Thymus (tissue), 14 donors: ENCODE measurements at places on chromosomes 12 and 14. TPM values are rescaled to one million over a fixed set of nuclear protein-coding genes. Genes with fewer than 3 reads are reported as not detected.

Gene PLD4
- 5.5 TPM for total RNA-seq

Gene SLC39A5
- total RNA-seq, result 0.24 TPM

Gene EFCAB11
- total RNA-seq, result 7.6 TPM

Gene AKAP3
- total RNA-seq, result 0.76 TPM

Gene FBLN5
- total RNA-seq, result 32.2 TPM

Gene CFAP54
- 0.28 TPM for total RNA-seq

Gene FITM1
- 0.80 TPM for total RNA-seq

Gene NABP2
- 21.6 TPM for total RNA-seq

GRCh38 chr12:20259786-20260185 is 108.6 kb upstream of the PDE3A start:
- DNase-seq, result no peak

DNA sequence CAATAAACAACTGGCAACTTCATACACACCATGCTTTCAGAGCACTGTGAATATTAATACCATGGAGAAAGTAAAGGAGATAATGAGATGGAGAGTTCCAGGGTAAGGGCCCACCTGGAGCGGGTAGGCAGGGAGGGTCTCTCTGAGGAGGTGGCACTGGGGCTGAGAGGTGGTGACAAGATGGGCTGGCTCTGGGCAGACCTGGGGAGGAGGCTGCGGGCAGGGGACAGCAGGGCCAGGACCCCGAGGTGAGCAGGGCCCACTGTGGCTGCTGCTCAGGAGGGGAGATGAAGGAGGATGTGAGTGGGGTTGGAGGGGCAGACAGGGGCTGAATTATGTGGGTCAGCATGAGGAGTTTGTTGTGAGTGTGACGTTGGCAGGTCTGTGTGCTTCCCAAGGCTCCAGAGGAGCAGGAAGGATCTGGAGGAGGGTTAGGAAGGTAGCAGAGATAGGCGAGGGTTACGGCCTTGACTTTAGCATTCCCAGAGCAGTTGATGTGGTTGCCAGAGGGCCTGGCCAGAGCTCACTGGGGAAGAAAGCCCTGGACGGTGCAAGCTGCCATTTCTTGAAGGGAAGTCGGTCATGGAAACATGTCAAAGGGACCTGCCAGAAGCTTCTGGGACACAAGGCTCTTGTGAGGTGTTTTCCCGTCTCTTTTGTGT is 88.2 kb downstream of the CACNA1C start:
- DNase-seq, result no peak

- no peak for DNase-seq
Measured at GRCh38 chr12:39357041-39357440, 85.9 kb downstream of the KIF21A start.

GRCh38 chr12:104866291-104866690 is 91.8 kb downstream of the SLC41A2 start:
- DNase-seq, result no peak

GRCh38 chr14:78335531-78335930 is 165.4 kb downstream of the NRXN3 start:
- no peak for DNase-seq

- DNase-seq, result no peak
Measured at GRCh38 chr14:100849115-100849781, 23.3 kb downstream of the MEG3 start.

DNA sequence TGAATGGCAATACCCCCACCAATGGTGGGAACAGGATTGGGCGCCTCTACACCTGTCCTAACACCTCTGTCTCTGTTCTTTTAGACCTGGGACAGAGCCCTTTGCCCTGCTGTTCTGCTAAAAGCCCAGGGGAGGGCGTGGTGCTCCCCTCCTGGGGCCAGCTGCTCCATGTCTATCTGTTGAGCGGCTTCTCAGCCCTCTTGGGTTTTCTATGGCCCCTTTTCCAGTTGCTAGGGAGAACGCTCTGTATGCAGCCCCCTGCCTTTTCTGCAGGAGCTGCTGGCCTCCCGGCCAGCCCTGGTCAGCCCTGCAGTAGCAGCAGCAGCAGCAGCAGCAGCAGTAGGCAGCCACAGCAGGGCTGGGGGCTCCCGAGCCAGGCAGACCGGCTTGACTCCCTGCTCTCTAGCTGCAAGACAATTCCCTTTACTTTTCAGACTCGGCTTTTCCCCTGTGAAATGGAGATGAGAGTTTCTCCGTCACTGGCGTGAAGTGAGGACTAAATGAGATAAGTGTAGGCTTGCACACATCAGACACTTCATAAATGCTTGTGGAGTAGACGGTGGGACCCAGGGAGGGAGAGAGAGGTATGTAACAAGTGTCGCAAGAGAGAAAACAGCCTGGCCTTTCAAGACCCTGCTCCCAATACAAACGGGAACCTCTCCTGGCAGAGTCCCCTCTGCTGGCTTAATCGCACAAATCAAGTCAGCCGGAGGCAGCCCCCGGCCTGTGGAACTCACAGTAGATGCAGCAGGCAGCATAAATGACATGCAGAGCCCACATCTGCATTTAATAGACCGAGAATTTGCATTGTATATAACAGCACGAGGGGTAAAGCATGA is 1.0 kb downstream of the RTL1 start:
- DNase-seq, result no peak

- no peak for DNase-seq
Measured at GRCh38 chr12:111209811-111210210, 159.1 kb downstream of the PHETA1 start.

DNA sequence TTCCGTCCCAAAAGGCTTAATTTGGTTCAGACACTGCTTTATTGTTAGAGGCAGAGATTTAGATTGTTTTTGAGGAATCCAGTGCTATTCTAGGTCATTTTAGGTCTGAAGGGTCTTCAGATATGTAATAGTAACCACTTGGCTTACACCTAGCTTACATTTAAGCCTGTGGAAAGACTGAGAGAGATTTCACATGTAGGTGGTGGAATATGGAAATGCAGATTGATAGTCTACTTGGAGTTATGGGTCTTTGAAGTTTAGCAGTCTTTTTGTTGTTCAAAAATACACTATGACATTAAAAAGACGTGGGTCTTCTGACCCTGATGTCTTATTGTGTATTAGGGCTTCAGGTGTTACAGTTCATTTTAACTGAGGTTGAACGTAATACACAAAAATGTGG is 51.4 kb upstream of the CCT2 start:
- no peak for DNase-seq
